CD4-positive, CD25-positive, alpha-beta regulatory T cell (primary cell): ENCODE measurements at places on chromosomes 7 and 10.
A peak's percentile ranks its signal among the peaks of the same experiment; 100 is the strongest.

DNA sequence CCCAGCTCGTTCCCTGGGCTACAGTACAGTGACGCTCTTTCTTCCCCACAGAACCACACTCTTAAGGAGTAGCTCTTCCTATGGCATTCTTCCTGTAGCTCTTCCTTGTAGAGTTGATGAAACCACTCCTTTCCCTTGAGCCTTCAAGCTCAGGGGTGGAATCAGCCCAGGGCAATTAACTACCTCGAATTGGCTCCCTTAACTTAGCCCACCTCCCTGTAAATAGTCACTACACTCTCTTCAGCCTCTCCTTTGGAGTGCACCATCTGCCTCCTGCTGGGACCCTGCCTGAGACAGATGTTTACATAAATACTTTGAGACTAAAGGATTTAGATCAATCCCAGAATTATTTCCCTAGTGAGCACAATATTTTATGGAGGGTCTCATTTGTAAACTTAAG is 537.8 kb upstream of the AUTS2 start:
- DNase-seq: no peak

DNA sequence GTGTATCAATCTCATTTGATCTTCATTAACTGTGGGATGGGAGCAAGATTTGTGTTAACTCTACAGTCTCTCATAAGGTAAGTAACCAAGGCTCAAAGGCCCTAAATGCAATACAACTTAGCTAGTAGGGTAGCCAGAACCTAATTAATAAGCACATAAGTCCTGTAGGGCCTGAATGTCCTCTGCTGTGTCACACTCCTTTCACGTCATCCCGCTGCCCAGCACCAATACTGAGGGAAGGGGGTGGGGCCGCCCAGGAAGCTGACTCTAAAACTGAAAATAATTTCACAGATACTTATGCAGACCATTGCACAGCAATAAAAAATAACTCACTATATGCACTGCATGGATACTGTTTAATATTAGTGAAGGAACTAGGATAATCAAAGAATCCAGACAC is 13.7 kb downstream of the CCDC6 start:
- DNase-seq: no peak

DNA sequence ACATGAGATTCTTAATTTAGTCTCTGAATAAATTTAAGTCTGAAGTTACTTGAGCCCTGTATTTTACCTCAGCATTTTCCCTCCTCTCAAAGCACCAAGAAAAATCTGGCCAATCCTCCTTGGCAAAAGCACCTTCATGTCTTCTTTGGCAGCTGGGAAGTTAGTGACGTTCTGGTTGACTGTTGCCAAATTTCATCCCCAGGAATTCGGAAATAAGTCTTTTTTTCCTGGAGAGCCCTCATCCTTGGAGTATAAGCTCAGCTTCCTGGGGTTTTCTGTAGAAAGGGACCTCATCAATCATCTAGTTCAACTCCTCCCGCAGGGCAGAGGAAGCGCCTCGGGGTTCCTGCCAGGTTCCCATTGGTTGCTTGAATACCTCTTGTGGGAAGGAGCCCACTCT is 377.6 kb downstream of the PHTF2 start:
- DNase-seq: no peak

GRCh38 chr7:25029075-25029474 is 49.1 kb upstream of the OSBPL3 start:
- peak; percentile 45 for DNase-seq

- no peak for DNase-seq
These were observed 126.7 kb downstream of the TPST1 start for GRCh38 chr7:66331883-66332282.

DNA sequence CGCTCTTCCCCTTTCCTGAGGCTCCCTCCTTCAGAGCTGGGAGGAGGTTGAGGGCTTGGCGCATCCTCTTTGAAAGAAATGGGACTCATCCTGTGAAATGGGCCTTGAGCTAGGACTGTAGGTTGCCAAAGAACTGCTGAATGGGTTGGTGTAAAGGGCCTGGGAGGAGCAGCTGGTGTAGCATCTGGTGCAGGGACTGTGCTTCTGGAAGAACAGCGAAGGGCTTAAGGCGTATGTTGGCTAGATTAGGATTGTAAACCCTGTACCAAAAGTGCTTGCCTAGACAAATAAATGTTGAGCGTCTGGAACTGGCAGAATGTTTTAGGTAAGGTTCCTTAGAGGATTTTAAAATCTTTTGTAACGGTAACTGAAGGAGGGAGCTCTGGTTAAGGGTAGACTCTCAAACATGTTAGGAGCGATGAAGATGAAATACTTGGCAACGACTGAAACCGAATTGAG is 563 bp downstream of the STAM start:
- no peak for DNase-seq

- DNase-seq: no peak
These were observed 29.0 kb upstream of the HSPA12A start for GRCh38 chr10:116771101-116771958.

- no peak for DNase-seq
These were observed 70.4 kb downstream of the TCF7L2 start for GRCh38 chr10:113020475-113020753.

DNA sequence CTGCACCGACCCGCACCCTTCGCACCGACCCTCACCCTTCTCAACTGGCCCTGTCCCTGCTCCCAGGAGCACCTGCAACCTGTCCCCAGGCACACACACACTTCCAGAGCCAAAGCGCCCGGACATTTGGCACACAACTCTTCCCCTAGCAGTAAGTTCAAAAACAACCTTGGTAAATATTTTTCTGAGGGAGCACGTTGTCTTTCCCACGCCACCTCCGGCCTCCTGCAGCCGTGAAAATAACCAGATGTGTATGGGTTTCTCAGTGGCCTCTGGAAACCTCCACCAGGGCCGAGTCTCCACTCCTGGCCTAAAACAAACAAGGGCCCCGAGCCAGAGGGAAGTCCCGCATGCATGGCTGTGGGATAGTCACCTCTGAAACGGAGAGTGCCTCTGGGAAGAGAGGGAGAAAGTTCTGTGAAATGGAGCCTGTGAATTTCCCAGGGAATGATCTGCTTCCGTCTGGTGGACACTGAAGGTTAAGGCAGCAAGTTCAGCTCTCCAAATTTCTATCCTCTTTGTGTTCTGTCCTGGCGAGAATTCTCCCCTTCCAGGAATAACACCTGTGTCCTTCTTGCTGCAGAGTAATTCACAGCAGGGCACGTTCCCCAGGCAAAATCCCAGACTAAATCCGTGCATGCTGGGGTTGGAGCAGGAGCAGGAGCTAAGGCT is 15.8 kb downstream of the PODXL start:
- DNase-seq: no peak

DNA sequence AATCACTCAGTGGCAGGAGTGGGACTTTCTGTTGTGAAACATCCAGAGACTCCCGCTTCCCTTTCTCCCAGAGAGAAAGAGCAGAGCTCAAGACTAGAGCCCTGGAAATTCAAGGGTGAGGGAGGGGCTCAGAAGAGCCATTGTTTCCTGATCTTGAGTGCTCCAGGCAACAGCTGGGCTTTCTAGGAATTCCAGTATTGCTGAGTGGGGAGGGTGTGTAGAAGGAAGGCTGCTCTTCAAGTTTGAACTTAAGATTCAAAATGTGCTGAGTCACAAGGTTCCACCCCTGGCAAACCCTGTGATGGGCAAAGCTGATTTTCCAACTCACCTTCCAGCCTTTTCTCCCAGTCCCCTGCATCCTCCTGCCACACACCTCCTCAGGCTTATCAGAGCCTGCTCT is 42.3 kb upstream of the MSRB2 start:
- no peak for DNase-seq

DNA sequence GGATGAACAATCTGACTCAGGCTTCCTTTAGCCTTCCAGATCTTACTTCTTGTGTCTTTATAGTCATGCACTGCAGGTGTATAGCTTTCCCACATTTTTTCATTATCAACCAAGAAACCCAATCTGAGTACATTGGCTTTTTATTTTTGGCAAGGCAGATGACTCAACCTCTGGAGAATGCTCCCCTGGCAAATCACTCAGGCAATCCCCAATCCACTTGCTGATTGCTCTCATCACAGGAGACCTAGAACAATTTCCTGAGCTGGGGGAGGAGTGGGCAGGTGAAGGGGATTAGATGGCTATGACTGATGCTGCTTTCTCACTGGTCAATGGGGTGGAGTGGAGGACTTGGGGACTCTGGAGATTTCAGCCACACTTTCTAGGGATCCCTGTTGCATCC is 134.4 kb downstream of the SLC16A9 start:
- DNase-seq: no peak

- no peak for DNase-seq
These were observed 6.0 kb upstream of the FAM170B start for GRCh38 chr10:49139846-49140195.

DNA sequence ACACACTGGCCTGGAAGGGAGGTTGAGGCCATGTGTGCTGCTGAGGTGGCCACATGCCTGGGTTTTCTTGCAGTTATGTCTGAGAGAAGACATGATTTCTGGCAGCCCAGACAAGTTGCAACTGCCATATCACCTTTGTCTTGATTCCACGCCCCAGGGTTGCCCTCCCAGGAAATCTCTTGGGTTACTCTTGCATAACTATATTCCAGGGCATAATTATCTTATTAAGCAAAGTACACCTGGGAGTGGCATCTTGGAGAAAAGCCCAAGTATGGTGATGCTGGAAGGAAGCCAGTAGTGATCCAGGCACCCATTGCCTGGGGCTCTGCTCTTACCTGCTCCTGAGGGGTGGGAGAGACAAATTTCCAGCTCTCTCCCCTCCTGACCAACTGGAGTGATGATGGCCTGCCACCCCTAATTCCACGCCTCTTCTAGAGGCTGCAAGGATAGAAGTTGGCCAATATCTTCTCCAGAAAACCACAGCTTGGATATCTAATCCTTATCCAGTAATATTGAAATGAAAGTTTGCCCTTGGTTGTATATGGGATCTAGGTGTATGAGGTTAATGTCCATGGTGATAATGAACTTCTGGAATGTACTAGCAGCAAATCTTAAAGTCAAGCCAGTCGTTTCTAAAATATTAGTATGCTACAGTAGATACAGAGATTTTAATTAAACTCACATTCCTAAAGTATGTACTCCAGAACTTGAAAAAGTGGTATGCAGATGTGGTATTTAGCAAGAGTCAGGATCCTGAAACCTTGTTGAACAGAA is 5.0 kb downstream of the AKR1B10 start:
- no peak for DNase-seq

GRCh38 chr10:3780771-3781467 is 4.1 kb downstream of the KLF6 start:
- DNase-seq: peak; percentile 42

DNA sequence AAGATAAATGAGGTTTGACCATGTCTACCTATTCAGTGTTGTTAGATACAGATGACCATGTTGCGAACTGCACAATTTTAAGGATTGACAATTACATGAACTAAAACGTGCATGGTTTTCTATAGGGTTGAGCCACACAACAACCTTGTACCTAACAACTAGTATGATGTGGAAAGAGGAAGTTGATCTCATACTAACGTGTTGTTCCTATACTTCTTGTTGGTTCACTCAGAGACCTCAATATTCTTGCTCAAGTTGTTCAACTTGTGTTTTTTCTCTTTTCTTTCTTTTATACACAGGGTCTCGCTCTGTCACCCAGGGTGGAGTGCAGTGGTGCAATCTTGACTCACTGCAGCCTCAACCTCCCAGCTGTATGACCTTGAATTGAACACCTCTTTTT is 6.1 kb upstream of the KEL start:
- no peak for DNase-seq

GRCh38 chr7:110885474-110885873 is 205.5 kb upstream of the LRRN3 start:
- no peak for DNase-seq

DNA sequence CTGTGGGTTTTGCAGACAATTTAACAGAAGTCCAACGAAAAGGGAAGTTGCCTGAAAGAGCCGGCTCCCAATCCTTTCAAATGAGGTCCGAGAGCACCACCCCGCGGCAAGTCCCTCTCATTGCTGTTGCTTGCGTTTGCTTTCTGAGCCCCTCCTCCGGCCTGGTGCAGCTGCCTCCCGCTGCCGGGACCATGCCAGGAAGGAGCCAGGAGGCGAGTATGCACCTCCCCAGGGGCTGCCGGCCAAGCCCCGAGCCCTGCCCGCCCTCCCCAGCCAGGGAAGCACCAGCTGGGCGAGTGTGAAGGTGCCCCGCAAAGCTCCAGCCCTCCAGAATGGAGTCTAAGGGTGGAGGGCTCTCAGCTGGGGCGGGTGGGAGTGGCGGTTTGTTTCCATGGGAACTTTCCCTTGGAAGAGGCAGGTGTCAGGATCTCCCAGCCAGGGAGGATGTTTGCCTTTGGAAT is 25.8 kb upstream of the PPP2R2D start:
- DNase-seq: peak; percentile 11

DNA sequence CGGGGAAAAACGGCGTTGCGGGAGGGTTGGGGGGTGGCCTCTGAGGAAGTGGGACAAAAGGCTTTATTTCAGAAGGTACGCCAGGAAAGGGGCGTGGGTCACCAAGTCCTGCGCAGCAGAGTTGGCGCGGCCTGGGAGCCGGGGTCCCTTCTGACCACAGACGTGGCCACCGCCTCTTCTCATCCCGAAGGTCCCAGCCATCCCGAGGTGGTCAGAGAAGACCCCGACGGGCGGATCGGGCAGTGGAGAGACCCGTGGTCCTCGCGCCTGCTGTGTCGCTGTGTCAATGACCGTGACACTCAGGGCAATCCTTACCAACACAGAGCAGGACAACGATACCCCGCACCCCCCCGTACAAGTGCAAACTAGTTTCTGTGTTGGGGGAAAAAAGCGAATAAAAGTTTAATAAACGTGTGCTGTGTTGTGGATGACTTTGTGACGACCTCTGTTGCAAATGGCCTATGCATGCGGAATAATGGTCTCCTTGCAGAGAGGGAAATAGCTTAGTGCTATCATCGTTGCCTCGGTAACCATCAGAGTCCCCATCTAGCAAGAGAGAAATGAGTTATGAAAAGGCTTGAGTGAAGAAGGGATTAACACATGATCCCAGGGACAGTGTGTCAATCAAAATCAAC is 19.4 kb upstream of the GATA3 start:
- DNase-seq: no peak

GRCh38 chr10:70595566-70596016 is 7.0 kb downstream of the PRF1 start:
- no peak for DNase-seq

DNA sequence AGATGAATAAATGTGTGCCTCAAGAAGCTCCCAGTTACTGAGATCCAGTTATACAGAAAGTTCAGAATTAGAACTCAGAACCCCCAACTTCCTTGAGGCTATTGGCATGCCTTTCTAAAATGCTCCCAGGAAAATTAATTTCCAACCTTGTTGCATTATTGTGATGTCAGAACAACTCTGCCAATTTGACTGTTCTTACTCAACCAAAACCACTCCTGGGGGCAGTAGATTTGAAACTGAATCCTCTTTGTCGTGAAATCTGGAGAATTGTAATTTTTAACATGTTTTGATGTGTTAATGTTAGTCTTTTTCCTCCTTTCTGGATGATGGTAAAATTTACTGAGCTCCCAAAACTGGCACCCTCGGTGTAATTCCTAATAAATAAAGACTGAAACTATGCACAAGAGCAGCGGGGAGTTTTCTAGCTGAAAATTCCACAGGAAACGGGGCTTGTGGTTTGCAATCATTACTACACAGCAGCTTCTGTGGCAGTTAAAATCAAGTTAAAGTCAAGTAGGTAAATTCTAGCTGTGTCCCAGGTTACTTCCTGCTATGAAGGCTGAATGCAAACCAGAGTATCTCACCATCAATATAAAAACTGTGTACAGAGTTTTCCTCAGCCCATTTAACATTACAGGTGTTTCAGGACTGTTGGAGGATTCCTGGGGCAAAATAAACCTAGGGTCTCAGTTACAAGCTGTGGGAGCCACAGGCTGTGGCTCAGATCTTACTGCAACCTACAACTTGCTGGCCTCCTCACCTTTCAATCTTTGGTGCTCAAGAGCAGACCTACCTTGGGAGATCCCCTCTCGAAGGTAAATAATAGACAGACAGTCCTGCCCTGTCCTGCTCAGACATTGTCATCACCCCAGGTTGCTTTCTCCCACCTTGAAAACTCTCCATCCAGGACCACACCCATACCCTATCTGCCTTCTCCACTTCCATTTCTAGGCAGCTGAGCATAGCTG is 156.3 kb upstream of the KMT2E start:
- peak; percentile 9 for DNase-seq
